ENCODE measurements at places on chromosomes 3 and 15.

- DNase-seq = no peak
These were observed 31.8 kb upstream of the KLHL6 start for GRCh38 chr3:183587336-183587735.

DNA sequence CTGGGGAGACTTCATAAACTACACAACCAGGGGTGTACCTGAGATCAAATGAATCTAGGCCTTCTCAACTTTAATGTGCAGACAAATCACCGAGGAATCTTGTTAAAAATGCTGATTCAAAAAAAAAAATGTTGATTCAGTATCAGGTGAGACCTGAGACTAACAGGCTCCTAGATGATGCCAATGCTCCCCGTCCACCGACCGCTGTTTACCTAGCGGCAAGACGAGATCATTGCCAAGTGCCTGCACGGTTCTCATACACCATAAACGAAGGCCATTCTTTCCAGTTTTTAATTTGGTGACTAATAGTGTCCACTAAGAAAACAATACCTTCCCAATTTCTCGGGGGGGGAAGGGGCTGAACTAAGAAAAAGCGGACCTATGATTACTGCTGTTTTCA lies 2.5 kb upstream of the FSIP1 start:
- peak; percentile 15 for DNase-seq

DNA sequence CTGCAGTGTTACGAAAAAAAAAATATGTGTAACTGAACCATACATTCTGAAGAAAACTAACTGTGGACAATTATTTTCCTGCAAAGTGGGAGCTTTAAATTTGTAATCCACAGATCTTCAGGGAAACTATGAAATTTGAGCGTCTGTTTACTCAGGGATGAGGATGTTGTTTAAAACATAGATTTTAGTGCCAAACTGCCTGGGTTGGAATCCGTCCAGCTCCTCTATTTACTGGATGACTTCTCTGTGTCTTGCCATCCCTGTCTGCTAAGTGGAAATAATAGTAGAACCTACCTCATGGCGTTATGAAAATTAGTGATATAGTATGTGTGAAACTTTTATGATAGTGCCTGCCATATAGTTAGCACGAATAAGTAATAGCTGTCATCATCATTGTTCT lies 666.5 kb downstream of the SQOR start:
- DNase-seq = no peak

DNA sequence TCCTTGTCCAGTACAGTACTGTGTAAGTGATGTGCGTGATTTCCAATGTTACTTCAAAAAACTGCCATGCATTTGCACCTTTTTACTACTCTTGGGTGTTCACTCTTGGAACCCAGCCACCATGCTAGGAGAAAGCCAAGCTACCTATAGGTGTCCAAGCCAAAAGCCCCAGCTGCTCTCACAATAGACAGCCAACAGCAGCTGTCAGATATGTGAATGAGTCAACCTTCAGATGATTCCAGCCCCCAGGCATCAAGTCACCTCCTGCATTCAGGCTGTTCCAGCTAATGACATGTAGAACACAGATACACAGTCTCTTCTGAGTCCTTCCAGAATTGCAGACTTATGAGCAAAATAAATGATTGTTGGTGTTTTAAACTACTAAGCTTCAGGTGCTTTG lies 417.7 kb upstream of the TGFBR2 start:
- DNase-seq = peak; percentile 93

DNA sequence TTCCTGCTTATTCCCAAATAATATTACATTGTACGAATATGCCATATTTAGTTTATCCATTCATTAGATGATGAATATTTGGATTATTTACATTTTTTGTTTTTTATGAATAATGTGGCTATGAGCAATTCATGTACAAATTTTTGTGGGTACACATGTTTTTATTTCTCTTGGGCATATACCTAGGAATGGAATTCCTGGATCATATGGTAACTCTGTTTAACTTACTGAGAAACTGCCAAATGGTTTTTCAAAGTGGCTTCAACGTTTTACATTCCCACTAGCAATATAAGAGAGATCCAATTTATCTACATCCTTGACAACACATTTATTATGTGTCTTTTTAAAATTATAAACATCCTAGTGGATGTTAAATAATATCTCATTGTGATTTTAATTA lies 362.0 kb upstream of the TMCO5A start:
- DNase-seq = no peak

- DNase-seq = no peak
These were observed 2.6 kb upstream of the ALCAM start for GRCh38 chr3:105364128-105364527.

- DNase-seq = peak; percentile 83
These were observed 120.1 kb upstream of the UBE2E1 start for GRCh38 chr3:23685541-23686258.

GRCh38 chr15:80509800-80510199 lies 105.6 kb downstream of the ARNT2 start:
- DNase-seq = no peak

- no peak for DNase-seq
These were observed 221.8 kb downstream of the SNRPN start for GRCh38 chr15:25176616-25176923.

- no peak for DNase-seq
These were observed 34.7 kb downstream of the HCN4 start for GRCh38 chr15:73334086-73334485.

- DNase-seq = peak; percentile 37
These were observed 37.7 kb upstream of the FGD5 start for GRCh38 chr3:14780927-14781507.

DNA sequence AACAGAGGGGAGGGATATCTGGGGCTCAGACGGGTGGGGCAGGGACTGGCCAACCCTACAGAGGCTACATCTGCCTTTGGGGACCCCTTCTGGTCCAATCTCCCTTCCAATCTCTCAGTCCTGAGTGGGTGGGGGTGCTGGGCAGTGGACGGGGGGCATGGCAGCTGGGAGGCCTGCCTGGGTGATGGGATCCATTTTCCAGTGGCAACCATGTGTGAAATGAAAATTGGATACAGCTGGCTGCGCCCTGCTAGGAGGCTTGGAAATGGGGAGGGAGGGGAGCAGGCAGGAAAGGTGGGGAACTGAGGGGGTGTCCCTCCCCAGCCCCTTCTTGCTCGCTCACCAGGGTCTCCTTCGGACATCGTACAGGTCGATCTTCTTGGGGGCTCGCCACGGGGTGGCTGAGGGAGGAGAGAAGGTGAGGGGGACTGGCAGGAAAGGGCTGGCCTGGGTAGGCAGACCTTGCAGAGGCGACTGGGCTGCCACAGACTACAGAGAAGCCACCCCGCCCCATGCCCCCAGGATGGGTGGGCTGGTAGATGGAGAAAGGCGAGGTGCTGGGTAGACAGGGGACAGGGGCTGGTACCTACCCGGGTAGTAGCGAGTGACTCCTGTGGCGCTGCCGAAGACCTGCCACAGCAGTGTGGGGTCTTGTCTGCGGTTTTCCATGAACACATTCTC lies 21.2 kb upstream of the TMEM115 start:
- no peak for DNase-seq

DNA sequence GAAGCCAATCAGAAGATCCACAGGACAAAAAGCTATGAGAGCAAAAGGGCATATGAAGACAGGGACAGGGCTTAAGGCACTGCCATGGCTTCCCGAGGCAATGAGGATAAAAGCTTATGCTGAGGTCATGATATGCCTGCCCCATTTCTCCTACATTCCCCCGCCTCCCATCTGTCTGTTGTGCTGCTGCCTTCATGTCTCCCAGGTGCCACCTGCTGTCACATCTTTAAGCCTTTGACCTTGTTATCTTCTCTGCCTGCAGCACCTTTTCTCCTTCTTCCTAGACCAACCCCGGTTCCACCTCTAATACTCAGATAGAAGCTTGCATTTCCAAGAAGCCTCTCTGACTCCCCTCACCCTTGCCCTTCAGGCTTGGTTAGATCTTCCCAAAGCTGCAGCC lies 213.8 kb downstream of the ARRDC4 start:
- DNase-seq = no peak

DNA sequence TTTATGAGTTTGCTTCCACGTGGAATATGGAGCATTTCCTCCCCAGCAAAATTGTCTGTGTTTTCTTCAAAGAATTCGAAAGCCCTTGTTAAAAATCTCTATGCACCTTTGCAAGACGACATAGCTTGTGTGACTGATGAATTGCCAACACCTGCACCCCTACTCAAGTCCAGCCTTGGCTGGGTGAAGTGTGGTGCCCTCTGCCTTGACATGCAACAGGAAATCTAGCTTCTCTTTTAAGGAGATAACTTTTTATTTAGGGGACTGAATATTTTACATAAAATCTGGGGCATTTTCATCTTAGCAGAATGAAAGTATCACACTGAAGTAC lies 647 bp downstream of the HMG20A start:
- no peak for DNase-seq

DNA sequence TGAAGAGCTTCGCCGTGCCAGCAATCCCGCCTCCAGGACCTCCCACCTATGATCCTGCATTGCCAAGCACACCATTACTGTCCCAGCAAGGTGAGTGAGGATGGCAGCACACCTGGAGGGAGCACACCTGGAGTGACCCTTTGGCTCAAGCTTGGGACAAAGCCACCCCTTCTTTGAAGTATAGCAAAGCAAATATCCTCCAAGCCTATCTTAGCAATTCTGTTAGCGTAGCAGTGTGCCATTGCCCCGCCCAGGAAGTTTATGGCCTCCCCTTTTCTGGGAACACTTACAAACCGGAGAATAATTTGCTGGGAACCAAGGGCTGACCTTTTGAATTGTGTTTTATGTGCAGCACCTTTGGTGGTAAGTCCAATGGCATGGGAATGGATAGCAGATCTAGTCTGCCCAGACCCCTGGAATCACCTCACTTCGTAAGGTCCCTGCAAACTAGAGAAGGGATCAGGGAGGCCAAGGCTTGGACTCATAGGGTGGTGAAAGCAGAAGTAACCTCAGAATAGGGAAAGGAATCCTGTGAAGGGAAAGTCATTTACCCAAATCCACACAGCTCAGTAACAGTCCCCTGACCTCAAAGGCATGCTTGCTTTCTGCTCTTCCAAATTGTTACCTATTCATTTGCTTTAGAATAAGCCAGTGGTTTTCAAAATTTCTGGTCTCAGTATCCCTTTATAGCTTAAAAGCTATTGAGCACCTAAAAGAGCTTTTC lies 70.1 kb downstream of the HCN4 start:
- no peak for DNase-seq

DNA sequence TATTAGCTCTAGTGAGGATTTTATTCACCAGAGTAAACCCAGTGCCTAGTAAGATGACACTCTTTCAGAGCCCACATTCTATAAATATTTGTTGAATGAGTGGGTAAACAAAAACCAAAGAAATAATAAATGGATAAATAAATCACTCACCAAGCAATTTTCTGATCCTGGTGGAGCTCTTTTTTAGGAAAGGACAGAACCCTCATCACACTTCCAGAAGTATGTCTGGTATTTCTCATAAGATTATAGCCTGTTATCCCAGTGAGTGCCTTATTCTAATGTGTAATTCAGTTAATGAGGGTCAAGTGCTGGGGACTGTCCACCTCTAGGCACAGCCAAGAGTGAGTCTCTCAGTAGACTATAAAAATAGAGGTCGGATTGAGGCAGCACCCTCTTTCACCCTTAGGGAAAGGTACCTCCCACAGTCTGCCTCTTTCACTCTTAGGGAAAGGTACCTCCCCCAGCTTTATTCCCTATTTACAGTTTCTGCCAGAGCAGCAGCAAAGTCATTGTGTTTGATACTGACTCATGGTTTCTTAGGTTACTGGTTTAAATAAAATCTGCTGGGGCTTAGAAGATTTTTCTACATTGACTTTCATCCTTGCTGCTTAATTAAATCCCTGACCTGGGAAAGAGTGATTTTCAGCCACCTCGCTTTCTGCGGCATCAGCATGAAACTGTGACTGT lies 145.0 kb downstream of the STAC start:
- DNase-seq = no peak

GRCh38 chr3:38353151-38353550 lies 6.6 kb downstream of the XYLB start:
- DNase-seq = no peak

GRCh38 chr3:32719335-32719734 lies 34.3 kb downstream of the CNOT10 start:
- no peak for DNase-seq

- DNase-seq = peak; percentile 56
These were observed 375.1 kb downstream of the FOXP1 start for GRCh38 chr3:71208211-71209095.

GRCh38 chr3:36679384-36680200 lies 84.8 kb downstream of the DCLK3 start:
- DNase-seq = no peak

DNA sequence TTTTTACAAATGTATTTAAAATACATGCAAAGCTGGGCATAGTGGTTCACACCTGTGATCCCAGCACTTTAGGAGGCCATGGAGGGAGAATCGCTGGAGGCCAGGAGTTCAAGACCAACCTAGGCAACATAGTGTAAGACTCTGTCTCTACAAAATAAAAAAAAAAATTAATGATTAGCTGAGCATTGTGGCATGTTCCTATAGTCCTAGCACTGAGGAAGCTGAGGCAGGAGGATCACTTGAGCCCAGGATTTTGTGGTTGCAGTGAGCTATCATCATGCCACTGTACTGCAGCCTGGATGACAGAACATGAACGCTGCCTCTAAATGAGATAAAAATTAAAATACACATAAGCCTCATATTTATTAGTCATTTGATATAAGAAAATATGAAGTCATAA lies 142.8 kb downstream of the TCF12 start:
- DNase-seq = no peak

DNA sequence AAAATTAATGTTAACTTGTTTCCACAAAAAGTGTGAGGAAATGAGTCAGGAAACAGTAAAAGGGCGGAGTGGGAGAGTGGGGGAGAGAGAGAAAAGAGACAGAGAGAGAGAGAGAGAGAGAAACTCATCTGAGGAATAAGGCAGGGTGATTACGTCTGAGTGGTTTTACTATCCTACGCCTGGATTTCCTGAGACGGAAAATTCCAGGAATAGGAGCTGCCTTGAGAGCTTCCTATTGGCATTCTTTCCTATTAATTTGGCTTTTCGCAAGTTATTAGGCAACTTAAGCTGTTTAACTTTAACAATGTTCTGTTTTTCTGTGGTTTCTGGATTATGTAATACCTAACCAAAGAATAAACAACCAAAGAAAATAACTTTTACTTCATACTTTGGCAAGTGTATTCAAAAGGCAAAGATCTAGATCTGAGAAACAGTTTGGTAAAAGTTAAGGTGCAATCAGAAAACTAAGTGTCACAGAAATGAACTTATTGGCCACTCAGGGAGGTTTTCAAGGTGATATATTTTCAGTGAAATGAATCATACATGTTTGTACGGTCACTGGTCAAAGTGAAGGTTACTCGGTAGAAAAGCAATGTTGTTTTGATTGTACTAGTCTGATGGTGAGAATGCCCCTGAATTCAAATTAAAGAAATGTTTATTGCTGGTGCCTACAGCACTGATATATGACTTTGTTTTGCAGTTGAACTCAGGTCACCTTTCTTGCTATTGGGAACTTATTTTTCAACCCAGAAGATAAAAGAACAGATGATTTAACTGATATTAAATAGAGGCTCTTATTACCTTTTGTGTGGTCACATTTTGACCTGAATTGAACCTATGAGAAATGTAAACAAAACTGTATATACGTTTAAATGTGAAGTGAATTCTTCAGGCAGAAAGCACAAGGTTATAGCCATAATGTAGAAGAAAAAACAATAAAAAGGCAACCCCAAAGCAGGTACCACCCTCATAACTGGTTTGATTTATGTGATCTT lies 39.9 kb upstream of the TNFSF10 start:
- DNase-seq = no peak

- no peak for DNase-seq
These were observed 683.3 kb upstream of the CADM2 start for GRCh38 chr3:84275532-84275931.

- no peak for DNase-seq
These were observed 58.3 kb upstream of the TSEN2 start for GRCh38 chr3:12425850-12426579.
